ENCODE measurements at places on chromosomes 7 and 10. TPM values are rescaled to one million over a fixed set of nuclear protein-coding genes. Genes with fewer than 3 reads are reported as not detected.

The C10orf67 gene
- total RNA-seq: 0.54 TPM

The INTS1 gene
- 31.7 TPM for total RNA-seq

- no peak for DNase-seq
Measured at GRCh38 chr7:75998038-75998437, 3.6 kb upstream of the TMEM120A start.

DNA sequence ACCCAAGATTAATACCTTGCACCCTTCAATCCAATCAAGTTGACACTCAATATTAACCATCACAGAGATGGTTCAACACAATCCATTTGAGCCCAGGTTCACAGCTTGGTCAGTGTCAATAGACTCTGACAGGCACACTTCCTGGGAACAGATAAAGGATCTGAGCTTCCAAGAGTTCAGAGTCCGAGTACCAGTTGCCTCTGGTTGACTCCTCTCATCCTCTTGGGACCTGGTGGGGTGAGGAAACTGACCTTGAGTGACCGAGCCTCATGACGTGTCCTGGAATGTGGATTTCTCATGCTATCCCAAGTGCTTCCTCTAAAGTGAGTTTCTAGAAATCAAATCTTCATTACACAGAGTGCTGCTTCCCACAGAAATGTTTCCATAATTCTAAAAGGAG is 162.0 kb downstream of the CYP26A1 start:
- DNase-seq: no peak

GRCh38 chr10:58086144-58086762 is 181.4 kb downstream of the IPMK start:
- no peak for DNase-seq

- DNase-seq: no peak
Measured at GRCh38 chr7:54858008-54858692, 99.1 kb upstream of the SEC61G start.

DNA sequence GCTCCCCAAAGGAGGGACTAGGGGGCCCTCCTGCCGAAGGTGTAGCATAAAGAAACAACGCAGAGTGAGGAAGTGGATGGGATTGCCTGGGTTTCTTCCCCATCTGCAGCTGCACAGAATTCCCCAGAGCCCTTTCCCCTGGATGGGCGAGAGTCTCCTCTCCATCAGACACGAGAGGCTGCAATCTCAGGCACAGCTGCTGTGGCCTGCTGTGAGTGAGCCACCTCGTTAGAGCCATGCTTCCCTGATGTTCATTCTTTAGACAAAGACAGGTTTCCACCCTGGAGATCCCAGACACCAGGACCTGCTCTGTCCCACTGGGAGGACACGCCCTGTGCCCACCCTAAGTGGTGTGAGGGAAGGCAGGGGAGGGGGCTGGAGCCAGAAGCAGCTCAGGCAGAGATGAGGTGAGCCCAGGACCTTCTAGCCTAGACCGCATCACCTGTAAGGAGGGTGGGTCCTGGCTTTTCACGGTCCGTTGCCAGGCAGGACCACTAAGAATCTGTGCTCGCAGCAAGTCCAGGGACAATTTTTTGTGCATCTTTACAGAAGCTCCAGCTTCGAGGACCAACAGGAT is 268.6 kb upstream of the TCERG1L start:
- DNase-seq: no peak

DNA sequence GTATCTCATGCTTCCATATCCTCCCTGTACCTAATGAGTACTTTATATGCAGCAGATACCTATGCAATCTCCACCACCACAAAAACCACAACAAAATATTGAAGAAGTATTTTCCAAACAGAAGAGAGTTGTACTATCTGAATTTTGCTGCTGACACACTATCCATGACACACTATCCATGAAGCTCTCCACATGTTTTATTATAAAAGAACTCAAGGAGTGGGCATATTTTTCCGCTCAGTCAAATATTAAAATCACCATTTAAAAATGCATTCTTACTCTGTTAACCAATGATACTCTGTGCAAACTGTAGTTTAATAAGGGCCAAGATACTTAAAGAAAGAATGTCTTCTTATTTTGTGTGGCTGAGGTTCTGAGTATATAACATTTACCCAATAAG is 2.8 kb downstream of the BET1 start:
- DNase-seq: no peak

GRCh38 chr7:149845257-149845980 is 7.2 kb downstream of the ZNF862 start:
- DNase-seq: no peak

- no peak for DNase-seq
Measured at GRCh38 chr10:30683496-30683895, 53.9 kb upstream of the LYZL2 start.

All from cerebellum (tissue), 4 donors.